Natural killer cell (primary cell): ENCODE measurements at places on chromosomes 16 and 17. TPM values are rescaled to one million over a fixed set of nuclear protein-coding genes. Genes with fewer than 3 reads are reported as not detected.

The CX3CL1 gene
- total RNA-seq: not detected

The GUCY2D gene
- total RNA-seq: not detected

The ALOX12B gene
- total RNA-seq: 0.29 TPM

The TBC1D26 gene
- not detected for total RNA-seq

The ATXN2L gene
- total RNA-seq: 350 TPM

The TBC1D16 gene
- total RNA-seq: 1.00 TPM

DNA sequence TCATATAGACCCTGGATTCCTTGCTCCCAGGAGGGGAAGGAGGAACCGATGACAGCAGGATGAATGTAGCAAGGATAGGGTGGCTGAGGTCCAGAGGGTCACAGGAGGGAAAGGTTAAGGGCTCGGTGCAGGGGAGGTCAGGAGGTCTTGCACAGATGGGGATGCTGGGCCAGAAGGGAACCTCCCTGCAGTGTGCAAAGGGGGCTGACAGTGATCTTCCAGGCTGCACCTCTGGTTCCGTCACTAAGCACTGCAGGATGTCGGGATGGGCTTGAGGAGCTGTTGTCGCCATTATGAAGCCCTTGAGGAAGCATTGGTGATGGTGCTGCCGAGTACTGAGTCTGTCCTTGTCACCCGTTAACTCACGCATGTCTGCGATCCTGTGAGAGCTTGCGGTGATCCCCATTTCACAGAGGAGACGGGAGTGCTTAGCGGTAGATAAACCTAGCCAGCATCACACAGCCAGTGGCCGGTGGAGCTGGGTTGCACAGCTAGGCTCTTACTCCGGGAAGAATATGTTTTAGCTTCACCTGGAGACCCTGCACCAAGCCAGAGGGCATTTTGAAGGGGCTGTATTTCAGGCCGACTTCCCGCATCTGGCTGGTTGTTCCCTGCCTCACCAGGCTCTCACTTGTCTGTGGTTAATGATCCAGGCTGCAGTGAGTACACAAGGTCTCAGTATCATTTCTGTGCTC, 120.4 kb downstream of the SNX29 start:
- no peaks in the 10 kb centered on the region for H3K36me3 ChIP-seq
- DNase-seq: no peak
- peaks cover 7% of the 10 kb centered on the region for H3K4me1 ChIP-seq
- no peak overlapping the region for H3K27ac ChIP-seq
- H3K27me3 ChIP-seq: no peaks in the 10 kb centered on the region
- no peak overlapping the region for H3K4me3 ChIP-seq

DNA sequence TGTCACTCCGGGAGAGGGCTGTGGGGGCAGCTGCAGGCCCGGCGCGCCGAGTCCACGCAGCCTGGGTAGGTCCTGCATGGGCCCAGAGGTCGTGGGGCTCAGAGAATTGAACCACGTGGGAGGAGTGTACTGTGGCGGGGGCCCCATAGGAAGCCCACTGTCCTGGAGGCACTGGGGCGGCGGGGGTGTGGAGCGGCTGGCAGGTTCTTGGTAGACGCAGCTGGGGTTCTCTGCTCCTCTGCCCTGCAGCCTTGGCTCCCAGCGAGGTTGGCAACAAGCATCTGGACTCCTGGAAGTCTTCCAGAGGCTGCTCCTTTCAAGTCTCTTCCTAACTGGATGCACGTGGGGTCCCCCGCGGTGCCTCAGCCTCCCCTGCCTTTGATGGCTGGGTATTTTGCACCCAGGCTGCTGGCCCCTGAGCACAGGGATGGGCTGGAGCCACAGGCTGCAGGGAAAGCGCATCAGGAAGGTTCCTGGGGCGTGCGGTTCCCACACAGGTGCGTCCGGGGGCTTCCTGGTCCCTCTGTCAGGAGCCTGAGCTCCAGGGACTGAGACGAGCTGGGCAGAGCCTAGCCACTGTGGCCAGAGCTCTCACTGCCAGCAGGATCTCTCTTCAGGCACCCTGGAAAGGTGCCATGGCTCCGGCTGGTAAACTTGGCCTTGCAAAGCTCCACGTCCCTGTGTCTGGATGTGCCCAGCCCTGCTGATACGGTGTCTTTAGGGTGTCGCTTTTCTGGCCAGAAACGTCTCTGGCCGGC, 9.3 kb downstream of the KCTD5 start:
- DNase-seq: no peak
- no peaks in the 10 kb centered on the region for H3K27me3 ChIP-seq
- H3K4me1 ChIP-seq: peaks cover 54% of the 10 kb centered on the region
- no peak overlapping the region for H3K27ac ChIP-seq
- peaks cover 21% of the 10 kb centered on the region for H3K36me3 ChIP-seq
- no peak overlapping the region for H3K4me3 ChIP-seq

DNA sequence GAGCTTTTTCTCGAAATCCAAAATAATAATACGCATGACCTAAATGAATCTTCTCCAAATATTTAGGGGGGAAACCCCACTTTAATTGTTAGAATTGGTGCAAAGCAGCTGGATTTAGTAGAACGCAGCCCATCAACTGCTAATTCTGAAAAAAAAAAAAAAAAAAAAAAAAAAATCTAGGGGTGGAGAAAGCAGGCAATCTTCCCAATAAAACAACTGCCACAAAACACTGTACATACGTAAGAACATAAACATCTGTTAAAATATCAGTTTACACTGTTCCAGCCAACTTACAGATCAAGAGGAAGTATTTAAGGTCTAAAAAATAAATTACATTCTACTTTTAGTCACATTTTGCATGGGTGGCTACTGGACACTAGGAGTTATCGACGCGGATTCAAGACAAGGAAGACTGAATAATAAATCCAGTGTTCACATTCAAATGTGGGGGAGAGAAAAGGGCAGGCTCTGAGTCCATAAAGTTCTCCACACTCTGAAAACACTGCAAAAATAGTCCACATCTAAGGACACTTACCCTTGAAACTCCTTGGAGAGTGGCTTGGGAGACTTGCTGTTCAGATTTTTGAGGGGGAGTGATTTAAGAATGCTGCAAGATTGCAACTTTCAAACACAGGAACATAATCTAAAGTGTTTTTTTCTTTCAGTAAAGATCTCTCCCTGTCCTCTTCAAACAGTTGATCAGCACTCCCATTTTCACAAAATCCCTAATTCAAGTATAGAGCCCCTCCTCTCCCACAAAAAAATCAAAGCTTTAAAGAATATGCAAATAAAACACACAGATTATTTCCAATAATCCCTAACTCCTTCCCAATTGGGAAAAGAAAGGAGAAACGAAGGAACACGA, 1.3 kb downstream of the APPBP2 start:
- H3K27ac ChIP-seq: peak overlapping the region; percentile 91
- no peaks in the 10 kb centered on the region for H3K36me3 ChIP-seq
- peak overlapping the region; percentile 81 for H3K4me3 ChIP-seq
- DNase-seq: no peak

DNA sequence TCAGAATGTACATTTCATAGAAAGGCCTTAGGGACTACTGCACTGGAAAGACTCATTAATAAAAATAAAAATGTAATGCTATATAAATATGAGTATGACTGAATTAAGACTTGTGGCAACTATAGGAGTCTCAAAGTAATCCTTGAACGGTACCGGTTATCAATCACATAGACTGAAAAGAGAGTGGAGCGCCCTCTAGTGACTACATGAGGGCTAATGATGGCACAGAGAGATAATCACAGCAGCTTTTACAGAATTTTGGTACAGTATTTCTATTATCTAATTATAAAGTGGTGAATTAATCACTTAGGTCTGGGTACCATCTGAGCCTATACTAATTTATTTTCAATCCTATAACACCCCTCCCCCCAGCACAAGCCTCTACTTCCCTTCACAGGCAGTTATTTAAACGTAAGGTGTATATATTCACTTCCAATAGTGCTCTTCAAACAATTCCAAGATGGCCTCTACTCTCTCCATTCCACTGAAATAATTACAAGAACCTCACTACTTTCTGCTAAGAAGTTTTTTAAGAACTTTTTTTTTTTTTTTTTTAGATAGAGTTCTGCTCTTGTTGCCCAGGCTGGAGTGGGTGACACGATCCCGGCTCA, 40.7 kb upstream of the ANKFY1 start:
- no peak overlapping the region for H3K27ac ChIP-seq
- H3K27me3 ChIP-seq: no peaks in the 10 kb centered on the region
- DNase-seq: no peak

DNA sequence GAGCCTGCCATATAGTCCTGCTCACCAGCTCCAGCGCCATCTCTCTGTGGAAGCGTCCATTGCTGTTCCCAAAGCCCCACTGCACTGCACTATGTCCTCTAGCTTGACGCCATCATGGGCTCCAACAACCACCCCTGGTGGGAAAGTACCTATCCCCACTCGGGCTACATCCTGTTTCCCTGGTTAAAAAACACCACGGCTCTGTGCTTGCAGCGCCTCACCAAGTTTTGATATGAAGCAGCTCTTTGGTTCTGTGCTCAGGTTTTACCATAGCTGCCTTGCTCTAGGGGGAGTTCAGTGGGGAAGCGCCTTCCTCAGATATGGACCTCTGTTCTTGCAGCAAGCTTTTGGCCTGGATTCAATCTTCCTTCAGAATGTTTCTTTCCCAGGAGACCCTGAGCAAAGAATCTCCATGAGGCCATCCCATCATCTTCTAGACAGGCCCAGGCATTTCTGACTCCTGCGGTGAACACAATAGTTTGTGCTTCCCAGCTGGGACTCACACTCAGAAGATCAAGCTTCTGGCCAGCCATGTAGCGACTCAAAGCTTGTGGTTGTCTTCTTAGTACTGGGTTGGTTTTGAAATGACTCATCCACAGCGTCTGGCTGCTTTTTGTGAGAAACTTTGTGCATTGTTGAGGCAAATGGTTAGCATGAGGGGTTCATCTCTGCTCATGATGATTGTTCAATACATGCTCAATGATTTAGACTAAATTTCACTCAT, 39.5 kb downstream of the DYNLRB2 start:
- H3K27ac ChIP-seq: peak overlapping the region; percentile 30
- H3K4me1 ChIP-seq: peaks cover 8% of the 10 kb centered on the region
- no peaks in the 10 kb centered on the region for H3K36me3 ChIP-seq
- no peaks in the 10 kb centered on the region for H3K27me3 ChIP-seq
- DNase-seq: no peak

DNA sequence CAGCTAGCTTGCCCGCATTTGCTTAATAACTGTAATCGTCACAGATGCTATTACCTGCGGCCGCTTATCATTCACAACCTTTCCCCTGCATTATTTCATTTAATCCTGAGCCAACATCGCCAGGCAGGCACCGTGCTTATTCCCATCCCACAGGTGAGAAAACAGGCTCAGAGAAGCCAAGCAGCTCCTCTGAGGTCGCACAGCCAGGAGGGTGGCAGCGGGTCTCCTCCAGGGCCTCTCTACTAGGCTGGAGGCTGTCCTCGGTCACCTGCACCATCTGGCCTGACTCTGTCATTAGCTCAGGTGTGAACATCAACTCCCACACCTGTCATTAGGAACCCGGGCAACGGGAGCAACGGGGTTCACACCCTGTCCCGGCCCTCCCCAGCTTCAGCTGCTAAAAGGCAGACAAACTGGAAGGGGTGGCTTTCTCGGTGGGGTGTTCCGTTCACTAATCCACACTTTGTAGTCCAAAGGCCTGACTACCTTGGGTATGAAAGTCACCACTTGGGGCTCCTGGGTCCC, 3.0 kb downstream of the PPL start:
- H3K27me3 ChIP-seq: peaks cover 10% of the 10 kb centered on the region
- no peak overlapping the region for H3K4me3 ChIP-seq
- H3K4me1 ChIP-seq: peaks cover 10% of the 10 kb centered on the region
- no peak for DNase-seq

DNA sequence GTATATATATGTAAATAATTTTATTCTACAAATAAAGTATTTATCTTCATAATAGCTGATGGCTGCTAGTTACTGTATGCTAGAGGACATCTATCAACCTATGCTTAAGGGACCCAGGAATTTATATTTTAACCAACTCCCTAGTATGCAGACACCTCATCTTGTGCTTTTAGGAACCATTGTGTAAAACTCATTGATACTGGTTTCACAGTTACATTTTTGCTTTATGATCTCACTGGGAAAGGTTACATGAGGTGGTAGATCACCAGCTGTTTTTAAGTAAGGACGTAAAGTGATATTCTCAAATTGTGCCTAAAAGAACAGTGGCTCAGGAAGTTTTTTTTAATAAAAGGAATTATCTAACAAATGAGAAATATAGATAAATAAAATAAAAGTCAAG, 56.4 kb downstream of the VMP1 start:
- H3K27me3 ChIP-seq: no peaks in the 10 kb centered on the region
- H3K36me3 ChIP-seq: peaks cover 14% of the 10 kb centered on the region
- no peaks in the 10 kb centered on the region for H3K4me1 ChIP-seq
- no peak overlapping the region for H3K4me3 ChIP-seq
- H3K27ac ChIP-seq: no peak overlapping the region

DNA sequence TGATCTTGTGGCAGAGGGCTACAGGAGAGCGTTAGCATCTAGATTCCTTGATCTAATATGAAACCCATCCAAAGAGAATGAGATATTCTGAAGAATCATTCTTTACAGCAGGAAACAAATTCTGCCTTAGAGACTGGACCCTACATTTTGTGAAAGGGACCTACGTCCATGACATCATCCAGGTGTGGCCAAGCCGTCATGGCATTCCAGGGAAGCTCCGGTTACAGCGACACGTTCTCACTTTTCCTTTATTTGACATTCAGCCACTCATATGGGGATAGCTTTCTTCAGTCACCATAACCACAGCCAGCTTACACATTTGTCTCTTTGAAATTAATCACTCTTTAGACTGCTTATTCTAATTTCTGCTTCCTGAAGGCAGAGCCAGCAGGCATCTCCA, 408.1 kb downstream of the XYLT1 start:
- no peaks in the 10 kb centered on the region for H3K36me3 ChIP-seq
- no peaks in the 10 kb centered on the region for H3K27me3 ChIP-seq
- no peak overlapping the region for H3K27ac ChIP-seq
- no peaks in the 10 kb centered on the region for H3K4me1 ChIP-seq
- no peak overlapping the region for H3K4me3 ChIP-seq

DNA sequence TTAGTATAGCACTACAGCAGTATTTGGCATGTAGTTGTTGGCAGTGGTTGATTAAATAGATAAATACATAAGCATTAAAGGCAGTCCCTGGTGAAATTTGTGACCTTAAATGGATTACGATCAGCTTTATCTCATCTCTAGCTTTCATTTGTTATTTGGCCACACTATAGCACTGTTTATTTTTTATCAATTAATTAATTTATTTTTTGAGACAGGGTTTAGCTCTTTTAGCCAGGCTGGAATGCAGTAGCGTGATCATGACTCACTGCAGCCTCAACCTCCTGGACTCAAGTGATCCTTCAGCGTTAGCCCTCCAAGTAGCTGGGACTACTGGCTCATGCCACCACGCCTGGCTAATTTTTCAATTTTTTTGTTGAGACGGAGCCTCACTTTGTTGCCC, 18.7 kb upstream of the ARHGAP17 start:
- no peak overlapping the region for H3K27ac ChIP-seq
- DNase-seq: no peak
- no peak overlapping the region for H3K4me3 ChIP-seq
- no peaks in the 10 kb centered on the region for H3K36me3 ChIP-seq
- peaks cover 12% of the 10 kb centered on the region for H3K4me1 ChIP-seq
- no peaks in the 10 kb centered on the region for H3K27me3 ChIP-seq

DNA sequence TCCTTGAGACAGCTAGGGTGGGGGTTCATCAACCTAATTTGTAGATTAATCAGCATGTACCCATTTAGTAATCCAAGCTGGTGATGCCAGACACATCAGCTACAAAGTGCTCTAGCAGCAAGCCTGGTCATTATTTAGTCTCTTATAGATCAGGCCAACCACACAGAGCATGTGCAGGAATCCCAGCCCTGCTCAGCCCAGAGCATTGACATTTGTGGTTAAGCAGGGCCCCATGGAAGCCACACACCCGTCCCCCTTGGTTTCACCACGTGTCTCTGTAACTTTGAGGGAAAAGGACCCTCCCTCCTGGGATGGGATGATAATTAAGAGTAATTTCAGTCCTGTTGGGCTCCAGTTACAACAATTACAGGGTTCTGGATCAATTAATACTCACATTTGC, 268.8 kb upstream of the RPL38 start:
- no peaks in the 10 kb centered on the region for H3K4me1 ChIP-seq
- no peak overlapping the region for H3K4me3 ChIP-seq
- H3K36me3 ChIP-seq: no peaks in the 10 kb centered on the region
- no peak for DNase-seq
